Cardiac muscle cell (in vitro differentiated cells and primary cell): ENCODE measurements at places on chromosomes 7 and 10. TPM values are rescaled to one million over a fixed set of nuclear protein-coding genes. Genes with fewer than 3 reads are reported as not detected.

GRCh38 chr7:66100408-66101050 lies 14.1 kb upstream of the CRCP start:
- H3K4me1 ChIP-seq: no peaks in the 10 kb centered on the region
- no peaks in the 10 kb centered on the region for H3K27me3 ChIP-seq
- H3K27ac ChIP-seq: no peak overlapping the region
- H3K36me3 ChIP-seq: no peaks in the 10 kb centered on the region
- H3K4me3 ChIP-seq: no peak overlapping the region
- no peak for DNase-seq

- H3K27me3 ChIP-seq: no peaks in the 10 kb centered on the region
- DNase-seq: no peak
- H3K4me1 ChIP-seq: no peaks in the 10 kb centered on the region
- H3K36me3 ChIP-seq: no peaks in the 10 kb centered on the region
Measured at GRCh38 chr7:134908289-134908688, 78.0 kb upstream of the AGBL3 start.

DNA sequence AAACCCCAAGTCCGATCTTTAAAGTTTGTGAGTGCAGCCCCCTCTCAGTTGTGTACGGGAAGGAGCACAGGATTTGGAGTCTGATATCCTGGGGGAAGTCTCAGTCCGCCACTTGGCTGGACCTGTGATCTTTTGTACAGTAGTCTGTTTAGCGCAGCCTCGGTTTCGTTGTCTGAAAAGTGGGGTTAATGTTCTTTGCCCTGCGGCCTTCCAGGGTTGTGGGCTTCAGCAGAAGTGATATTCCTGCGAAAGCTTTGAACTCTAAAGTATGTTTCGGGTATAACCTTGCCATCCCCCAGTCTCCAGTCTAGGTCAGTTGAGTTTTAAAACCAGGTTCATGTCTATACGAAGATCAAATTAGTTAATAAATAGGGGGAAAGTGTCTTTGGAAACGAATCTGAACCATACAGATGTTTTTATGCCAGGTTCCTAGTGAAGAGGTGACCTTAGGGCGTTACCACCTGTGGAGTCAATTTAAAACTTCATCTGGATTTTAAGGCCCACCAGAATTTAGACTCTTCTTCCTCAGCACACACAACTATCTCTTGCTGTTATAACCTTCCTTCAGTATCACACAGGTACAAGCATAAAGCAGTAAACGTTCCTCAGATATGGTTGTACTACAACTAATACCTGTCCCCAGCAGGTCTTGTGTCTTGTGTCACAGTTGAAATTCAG lies 904 bp downstream of the R3HCC1L start:
- peak overlapping the region; percentile 94 for H3K27ac ChIP-seq
- DNase-seq: no peak
- peaks cover 4% of the 10 kb centered on the region for H3K4me1 ChIP-seq
- H3K27me3 ChIP-seq: no peaks in the 10 kb centered on the region
- H3K4me3 ChIP-seq: peak overlapping the region; percentile 94

GRCh38 chr10:130725474-130725970 lies 586.0 kb downstream of the TCERG1L start:
- H3K4me3 ChIP-seq: no peak overlapping the region
- no peak overlapping the region for H3K27ac ChIP-seq
- no peaks in the 10 kb centered on the region for H3K4me1 ChIP-seq
- no peaks in the 10 kb centered on the region for H3K36me3 ChIP-seq
- H3K27me3 ChIP-seq: no peaks in the 10 kb centered on the region

- H3K4me3 ChIP-seq: no peak overlapping the region
- no peaks in the 10 kb centered on the region for H3K27me3 ChIP-seq
- no peak overlapping the region for H3K27ac ChIP-seq
- no peaks in the 10 kb centered on the region for H3K4me1 ChIP-seq
- no peak for DNase-seq
Measured at GRCh38 chr7:51501620-51502019, 185.0 kb upstream of the COBL start.

The C10orf105 gene
- total RNA-seq: 0.03 TPM in 1 of 2 replicates, not detected in the other

The ABCB8 gene
- total RNA-seq: 27.2 and 29.2 TPM in 2 replicates

- peak overlapping the region; percentile 32 for H3K4me3 ChIP-seq
- DNase-seq: peak; percentile 11
- H3K27me3 ChIP-seq: peaks cover 46% of the 10 kb centered on the region
- peaks cover 4% of the 10 kb centered on the region for H3K4me1 ChIP-seq
Measured at GRCh38 chr7:72337390-72338167, 74.6 kb downstream of the CALN1 start.
